ENCODE measurements at places on chromosomes 3 and 15. TPM values are rescaled to one million over a fixed set of nuclear protein-coding genes. Genes with fewer than 3 reads are reported as not detected.

GCSAM gene
- total RNA-seq: not detected

BMF gene
- total RNA-seq: 3.1 TPM

COL8A1 gene
- 62.4 TPM for total RNA-seq

CCDC13 gene
- 0.33 TPM for total RNA-seq

MNS1 gene
- 1.5 TPM for total RNA-seq

THRB gene
- 0.77 TPM for total RNA-seq

PARP15 gene
- total RNA-seq: under 0.01 TPM

FEZF2 gene
- total RNA-seq: not detected

ARPP21 gene
- total RNA-seq: not detected

SETD5 gene
- total RNA-seq: 61.9 TPM

GPR149 gene
- not detected for total RNA-seq

PDIA5 gene
- 34.6 TPM for total RNA-seq

TOPAZ1 gene
- total RNA-seq: not detected

STT3B gene
- 393 TPM for total RNA-seq

Data from uterine smooth muscle cell (primary cell).